Common myeloid progenitor, CD34-positive (primary cell): ENCODE measurements at places on chromosomes 5 and 9.

DNA sequence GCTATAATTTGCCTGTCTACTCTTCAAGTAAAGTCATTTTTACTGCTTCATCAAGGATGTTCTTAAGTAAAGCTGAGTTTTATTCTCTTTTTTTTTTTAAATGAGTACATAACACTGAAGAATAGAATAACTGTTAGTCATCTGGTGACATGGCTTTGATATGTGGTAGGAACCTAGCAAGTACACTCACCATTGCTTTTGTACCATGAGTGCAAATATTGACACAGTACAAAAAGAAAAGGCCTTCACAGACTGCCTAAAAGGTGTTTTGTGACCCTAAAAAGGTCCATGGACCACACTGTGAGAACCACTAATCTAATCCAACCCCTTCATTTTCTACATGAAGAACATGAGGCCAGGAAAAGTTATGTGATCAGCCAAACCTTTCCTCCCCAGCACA, 55.0 kb downstream of the ECPAS start:
- no peak for DNase-seq

DNA sequence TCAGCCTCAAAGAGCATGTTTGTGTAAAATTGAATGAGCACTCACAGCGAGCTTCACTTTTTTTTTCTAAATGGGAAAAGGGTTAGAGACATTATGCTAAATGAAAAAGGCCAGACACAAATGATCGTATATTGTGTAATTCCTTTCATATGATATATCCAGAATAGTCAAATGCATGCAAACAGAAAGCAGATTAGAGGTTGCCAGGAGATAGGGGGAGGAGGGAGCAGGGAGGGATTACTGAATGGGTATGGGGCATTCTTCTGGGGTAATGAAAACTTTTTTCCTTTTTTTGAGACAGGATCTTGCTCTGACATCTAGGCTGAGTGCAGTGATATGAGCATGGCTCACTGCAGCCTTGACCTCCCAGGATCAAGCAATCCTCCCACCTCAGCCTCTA, 47.1 kb downstream of the DMAC1 start:
- no peak for DNase-seq

DNA sequence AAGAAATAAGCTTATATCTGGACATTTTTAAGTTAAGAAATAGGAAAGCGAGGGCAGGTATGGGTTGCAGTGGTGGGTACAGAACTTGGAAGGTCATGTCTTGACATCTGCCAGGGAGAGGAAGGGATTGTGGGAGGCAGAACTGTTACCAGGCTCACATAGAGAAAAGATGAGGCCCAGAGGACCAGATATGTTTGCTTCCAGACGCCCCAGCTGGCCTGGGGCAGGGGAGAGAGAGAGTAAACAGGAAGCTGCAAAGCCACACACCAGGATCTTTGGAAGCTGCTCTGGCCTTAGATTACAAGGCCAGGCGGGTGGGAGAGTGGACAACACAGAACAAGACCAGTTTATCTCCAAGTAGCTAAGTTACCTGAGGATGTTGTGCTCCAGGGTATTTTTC, 71.2 kb downstream of the MARCHF11 start:
- no peak for DNase-seq

DNA sequence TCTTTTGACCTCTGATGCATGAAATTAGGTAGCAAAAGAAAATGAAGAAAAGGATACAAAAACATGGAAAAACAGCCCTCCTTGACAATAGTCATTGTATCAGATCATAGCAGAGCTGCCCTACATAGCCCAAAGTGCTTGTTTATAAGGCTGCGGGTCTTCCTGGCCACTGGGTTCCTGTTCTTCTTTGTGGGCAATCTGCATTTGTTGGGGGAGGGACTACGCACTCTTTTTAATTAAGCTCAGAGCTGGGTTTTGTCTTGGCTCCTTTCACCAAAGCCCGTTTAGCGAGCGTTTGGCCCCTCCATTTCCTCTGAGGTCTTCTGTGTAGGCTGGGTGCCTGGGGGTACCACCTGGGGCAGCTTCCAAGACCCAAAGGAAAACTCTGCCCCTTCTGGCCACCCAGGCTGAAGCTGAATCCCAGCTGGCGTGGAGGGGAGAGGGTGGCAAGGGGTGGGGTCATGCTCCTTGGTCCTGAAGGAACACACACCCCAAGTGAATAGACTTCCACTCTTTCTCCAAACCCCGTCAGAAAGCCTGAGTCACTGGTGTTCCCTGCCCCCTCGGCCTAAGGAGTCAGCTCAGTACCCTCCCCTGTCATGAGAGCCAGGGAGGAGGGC, 6.5 kb upstream of the PAX5 start:
- no peak for DNase-seq

GRCh38 chr5:120101771-120102170, 362.3 kb upstream of the PRR16 start:
- DNase-seq = no peak

DNA sequence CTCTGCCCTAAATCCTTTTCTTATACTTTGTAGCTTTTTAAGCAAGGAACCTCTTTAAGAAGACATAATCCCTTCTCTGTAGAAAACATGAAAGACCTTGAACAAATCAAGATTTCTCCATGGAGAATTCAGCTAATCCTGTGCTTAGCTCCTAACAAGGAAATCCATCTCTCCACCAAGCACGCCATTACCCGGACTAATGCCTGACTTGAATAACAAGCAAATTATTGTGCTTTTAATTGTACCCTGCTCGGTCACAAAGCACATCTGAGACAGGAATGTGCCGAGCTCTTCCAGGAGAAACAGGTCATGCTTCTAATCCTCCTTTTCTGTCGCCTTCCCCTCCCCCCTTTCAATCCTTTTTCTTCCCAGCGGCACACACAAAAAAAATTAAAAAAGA, 141.3 kb downstream of the PSAT1 start:
- no peak for DNase-seq

DNA sequence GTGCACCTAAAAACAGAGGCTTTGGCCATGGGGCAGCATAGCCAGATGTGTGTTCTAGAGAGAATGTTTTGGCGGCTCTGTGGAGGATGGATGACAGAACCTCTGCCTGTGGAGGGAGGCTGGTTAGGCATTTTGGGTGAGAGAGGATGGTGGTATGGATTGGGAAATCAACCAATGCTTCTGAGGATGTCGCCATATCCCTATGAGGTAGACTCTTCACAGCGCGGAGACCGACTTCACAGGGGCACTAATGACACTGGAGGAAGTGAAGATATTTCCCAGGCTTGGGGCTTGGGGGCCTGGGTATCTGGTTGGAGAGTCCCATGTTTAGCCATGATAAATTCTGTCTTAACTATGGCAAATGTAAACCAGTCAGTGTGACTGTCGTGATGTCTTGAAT, 140.6 kb upstream of the KLF4 start:
- DNase-seq = no peak

DNA sequence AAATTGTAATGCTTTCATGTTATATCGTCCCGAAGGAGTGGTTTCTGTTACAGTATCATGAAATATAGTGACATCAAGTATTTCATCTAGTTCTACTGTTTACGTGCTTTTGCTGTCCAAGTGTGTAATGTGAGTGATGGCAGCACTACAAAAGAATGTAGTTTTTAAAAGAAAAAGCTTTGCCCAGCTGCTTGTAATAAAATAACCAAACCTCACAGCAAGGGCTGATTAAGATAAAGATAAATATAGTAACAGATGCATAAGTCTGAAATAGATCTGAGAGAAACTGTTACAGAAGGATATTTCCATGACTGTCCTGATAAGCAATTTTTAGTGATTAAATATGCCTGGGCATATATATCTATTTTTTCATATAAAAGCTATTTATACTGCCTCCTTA, 106.4 kb downstream of the AUH start:
- no peak for DNase-seq

GRCh38 chr5:174358276-174358675, 312.8 kb downstream of the NSG2 start:
- DNase-seq = no peak

GRCh38 chr9:133126697-133127339, 5.8 kb upstream of the RALGDS start:
- DNase-seq = no peak

DNA sequence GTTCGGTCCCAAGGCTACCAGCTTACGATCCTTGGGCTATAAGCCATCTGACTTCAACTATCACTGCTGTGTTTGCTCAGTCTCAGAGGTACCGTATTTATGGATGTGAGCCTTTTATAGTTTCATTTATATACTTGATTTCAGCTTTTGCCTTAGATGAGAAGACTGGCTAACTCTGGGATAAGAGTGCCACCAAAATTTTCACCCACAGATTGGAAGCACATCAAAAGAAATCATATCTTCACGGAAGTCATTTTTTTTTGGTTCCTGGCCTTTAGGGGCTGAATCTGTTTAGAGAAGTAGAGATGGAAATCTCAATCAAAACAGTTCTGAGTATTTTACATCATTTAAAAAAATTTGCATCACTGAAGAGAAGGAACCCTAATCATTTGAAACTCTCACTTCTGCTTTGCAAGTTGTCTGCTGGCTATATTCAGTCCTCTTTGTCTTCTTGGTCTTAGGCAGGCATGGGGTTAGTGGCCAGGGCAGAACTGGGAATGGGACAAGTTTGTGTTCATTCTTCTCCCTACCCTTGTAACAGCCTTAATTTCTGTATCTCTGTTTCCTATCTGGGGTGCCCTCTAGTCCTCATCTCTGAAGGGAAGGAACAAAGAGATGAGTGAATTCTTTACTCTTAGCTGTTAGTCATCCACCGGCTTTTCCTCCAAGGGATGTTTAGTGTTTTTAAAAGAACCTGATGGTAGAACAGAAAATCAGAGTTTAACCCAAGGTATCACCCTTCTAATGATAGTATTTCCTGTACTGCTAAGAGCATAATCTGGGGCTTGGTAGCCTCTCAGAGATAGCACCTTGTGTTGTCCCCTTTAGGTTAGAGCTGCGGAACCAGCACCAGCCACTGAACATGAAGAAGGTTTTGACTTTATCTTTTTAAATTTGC, 14.1 kb upstream of the TNFAIP8 start:
- no peak for DNase-seq

- DNase-seq = peak; percentile 52
Observed at GRCh38 chr5:170986598-170986997, 124.8 kb downstream of the RANBP17 start.

DNA sequence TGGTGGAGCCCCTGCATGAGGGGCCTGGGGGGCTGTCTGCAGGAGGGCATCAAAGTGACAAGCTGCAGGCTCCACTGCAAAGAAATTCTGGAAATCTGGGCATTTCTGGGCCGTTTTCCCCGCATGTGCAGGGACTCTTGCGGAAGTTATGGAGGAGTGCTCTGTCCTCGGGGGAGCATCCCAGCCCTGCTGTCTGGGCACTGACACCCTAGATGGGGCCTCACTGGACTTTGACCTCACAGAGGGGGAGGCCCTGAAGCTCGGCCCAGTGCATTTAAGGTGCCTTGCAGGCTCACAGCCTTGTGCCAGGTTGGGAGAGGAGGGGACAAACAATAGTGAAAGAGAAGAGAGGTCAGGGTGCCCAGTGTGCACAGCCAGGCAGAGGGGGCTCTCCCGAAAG, 35.4 kb downstream of the LHX3 start:
- DNase-seq = no peak

DNA sequence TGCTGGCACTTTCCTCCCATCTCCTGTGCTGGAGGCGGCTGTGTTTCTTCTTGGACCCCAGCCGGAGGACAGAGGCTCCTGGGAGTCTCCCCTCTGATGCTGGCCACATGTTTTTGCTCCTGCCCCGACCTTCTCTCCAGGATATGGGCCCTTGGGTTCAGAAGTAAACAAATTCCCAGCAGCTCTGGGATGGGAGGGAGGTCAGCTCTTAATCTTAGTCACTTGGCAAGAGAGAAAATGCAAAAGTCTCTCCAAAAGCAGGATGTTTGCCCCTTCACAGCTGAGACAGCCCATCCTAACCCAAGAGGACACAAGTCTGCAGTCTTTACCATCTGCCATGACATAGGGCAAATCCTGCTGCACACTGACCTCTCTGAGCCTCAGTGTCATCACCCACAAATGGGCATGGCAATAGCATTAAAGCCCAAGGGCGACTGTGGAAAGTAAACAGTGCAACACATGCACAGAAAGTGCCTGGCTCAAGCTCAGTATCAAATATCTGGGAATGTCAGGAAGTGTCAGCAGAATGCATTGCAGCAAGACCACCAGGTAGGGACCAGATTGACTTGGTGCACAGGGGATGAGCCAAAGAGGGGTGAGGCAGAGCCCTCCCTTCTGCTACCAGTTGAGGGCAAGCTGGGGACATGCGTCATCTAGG, 117.0 kb upstream of the CXCL14 start:
- DNase-seq = no peak

DNA sequence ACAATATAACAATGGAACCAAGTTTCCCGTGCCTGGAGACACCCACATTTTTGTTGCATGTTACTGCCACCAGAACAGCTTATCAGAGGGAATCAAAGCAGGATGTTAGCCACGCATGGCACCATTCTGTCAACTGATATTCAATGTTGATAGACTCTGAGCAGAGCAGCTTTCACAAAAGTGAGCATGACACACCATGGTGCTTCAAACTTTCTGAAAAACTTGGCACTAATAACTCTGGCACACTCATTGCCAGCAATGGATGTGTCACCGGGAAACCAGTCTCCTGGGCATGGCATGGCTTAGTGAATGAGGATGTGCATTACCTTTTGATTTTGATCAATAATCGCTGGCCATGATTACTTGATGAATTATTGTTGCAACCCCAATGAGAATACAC, 19.7 kb downstream of the NIPSNAP3B start:
- no peak for DNase-seq

DNA sequence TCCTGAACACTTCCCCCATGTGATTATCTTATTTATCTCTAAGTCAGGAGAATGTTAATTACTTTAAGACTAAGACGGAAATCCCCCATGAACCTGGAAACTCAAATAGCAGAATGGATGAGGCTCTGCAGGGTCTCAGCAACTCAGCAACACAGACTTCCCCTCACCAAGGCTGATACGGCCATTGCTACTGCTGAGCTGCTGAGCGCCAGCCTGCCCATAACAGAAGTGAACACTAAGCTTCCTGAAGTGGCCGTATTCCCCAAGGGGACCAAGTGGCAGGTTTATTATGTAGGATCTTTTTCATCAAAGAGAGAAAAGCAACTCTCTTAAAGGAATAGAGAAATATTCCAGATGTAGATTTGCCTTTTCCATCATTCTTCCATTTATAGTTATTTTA, 311.1 kb downstream of the RFX3 start:
- no peak for DNase-seq
